ENCODE measurements at places on chromosomes 1 and 21.

DNA sequence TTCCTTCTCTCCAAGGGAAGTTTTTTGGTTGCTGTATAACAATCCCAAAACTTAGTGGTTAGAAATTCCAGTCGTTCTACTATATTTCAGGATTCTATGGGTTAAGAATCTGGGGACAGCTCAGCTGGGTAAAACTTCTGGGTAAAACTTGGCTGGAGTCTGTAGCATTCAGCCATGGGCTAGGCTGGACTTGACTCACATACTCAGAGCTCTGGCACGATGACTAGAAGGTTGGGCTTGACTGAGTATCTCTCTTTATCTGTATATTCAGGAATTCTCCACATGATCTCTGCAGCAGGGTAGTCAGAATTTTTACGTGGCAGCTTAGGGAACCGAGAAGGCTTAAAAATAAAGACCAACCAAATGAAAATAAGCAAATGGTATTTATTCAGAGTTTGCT lies 28.2 kb upstream of the HRNR start:
- no peak for DNase-seq

DNA sequence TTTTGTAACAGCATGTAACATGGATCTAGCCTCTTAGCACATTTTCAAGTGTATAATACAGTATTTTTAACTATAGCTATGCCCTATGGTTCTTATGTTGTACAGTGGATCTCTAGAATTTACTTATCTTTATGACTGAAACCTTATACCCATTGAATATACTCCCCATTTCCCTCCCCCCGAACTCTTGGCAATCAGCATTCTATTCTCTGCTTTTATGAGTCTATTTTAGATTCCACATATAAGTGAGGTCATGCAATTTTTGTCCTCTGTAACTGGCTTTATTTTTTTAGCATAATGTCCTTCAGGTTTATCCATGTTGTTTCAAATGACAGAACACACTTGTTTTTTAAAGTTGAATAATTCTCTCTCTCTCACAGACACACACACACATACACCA lies 3.1 kb upstream of the GBP6 start:
- no peak for DNase-seq

DNA sequence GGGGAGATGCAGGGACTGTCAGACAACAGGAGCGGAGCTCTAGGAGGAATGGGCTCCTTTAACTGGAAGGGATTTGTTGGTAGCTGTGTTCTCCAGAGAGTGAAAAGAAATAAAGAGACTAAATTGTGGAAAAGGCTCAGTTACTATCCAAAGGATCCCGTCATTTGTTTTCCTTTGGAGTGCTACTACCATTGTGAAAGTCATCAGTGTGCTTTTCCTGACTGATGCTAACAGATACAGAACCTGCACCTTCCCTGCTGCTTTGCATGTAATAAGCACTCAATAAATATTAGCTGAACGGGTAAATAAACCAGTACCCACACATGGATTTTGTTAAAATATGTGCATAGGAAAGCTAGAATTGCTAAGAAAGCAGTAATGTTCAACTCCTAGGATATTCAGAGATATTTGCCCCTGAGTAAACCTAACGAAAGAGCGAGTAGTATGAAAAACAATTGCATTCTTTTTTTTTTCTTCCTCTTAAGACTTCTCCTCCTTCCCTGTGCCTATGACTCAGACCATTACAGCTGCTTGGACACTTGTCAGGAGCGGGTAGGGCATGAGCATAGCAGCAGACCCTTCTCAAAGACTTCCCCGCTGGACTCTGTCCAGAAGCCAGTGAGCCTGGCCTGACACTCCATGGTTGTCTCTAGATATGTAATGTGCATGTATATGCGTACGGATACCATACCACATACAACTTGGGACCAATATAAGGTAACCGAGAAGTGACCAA lies 41.7 kb downstream of the PTGFRN start:
- DNase-seq = no peak

- DNase-seq = no peak
Observed at GRCh38 chr1:78075621-78076020, 29.9 kb downstream of the GIPC2 start.

- DNase-seq = no peak
Observed at GRCh38 chr1:182869241-182869666, 30.1 kb downstream of the DHX9 start.

DNA sequence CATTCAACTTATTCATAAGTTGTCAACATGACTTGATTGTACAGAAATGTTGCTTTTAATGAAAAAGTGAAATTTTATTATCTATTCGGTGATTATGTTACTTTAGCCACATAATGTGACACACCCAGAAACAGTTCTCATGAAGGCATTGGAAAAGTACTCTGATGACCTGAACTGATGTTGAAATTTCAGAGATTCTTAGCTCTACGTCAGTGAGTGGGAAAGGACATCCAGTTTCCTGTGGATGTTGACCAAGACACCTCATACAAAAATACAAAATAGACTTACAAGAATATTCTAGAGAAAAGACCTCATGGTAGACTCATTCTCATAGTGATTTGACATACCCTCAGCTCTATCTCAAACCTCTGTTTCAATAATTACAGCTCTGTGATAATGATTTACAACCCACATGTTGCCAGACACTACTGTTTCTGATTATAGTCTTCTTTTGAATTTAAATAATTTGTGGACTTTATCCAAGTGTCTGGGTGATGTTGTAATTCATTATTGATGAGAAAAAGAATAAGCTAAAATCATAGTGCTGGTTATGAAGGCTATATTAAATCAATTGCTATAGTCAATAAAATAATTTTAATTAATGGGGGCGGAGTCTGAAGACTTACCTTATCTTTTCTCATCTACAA lies 37.3 kb downstream of the KCNK2 start:
- no peak for DNase-seq

DNA sequence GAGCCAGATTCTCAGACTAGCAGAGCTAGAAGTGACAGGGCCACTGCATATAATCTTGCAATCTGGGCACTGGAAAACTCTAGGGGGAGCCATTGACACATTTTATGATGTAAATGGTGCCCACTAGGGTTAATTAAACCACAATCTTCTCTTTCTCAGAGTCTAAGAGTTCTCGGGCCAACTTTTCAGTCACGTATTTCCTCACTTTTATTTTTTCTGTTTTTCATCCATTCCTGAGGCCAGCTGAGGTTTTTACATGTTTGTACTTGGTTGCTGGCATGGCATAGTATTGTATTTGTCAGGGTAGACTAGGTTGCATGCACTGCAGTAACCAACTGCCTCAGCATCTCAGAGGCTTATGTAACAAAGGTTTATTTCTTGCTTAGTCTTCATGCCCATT lies 138.2 kb downstream of the ZNF326 start:
- no peak for DNase-seq

GRCh38 chr1:23459338-23459757 lies 24.6 kb downstream of the ASAP3 start:
- no peak for DNase-seq

DNA sequence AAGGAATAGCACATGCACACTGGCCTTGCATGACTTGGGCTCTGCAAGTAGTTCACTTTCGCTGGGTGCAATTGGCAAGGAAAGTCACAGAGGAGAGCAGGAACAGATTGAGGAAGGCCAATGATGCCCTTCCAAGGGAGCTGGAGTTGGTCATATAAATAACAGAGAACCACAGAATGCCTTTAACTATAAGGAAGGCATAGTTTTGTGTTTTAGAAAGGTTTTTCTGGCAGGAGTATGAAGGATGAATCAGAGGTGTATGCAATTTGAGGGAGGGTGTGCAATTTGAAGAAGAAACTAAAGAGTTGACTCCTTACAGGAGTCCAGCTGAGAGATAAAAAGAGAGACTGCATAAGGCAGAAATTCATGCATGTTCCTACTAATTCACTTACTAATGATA lies 112.1 kb downstream of the PHTF1 start:
- no peak for DNase-seq

GRCh38 chr1:54335755-54336108 lies 70.5 kb downstream of the SSBP3 start:
- no peak for DNase-seq

DNA sequence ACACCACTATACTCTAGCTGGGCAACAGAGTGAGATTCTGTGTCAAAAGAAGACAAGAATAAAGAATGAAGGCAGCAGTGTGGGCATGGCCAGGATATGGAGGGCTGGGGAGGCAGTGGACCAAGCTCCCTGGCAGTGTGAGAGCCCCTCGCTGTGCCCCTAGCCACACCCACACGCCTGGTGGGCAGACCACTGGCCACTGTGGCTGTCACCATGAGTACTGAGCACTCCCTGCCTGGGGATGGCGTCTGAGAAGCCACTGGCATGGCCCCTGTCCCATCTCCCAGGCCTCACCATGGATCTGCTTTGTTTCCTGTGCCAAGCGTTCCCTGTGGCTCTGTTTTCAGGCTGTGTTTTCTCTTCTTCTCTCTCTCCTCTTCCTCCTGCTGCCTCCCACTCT lies 51.7 kb downstream of the STUM start:
- no peak for DNase-seq

- no peak for DNase-seq
Observed at GRCh38 chr1:22808676-22809483, 98.2 kb downstream of the EPHB2 start.

- no peak for DNase-seq
Observed at GRCh38 chr1:106268070-106268469, 788.4 kb upstream of the PRMT6 start.

GRCh38 chr1:196382383-196382782 lies 225.9 kb downstream of the KCNT2 start:
- DNase-seq = no peak

DNA sequence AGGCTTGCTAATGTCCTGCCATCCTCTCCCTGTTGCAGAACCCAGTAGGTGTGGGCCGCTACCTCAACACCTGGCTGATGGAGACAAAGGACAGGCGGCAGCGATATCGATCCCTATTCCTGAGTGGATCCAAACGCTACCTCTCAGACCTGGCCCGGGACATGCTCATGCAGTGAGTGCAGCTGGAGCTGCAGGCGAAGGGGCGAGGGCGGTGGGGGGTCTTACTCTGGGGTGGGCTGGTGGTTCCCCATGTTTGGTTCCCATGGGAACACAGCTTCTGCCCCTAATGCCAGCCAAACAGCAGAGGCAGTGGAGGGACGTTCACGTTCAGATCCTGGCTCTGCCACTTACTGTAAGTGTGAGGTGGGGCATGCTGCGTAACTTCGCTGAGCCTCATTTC lies 15.8 kb upstream of the TTC22 start:
- no peak for DNase-seq

- no peak for DNase-seq
Observed at GRCh38 chr1:36924282-36924811, 110.0 kb downstream of the GRIK3 start.

GRCh38 chr1:36941316-36941978 lies 92.9 kb downstream of the GRIK3 start:
- no peak for DNase-seq

DNA sequence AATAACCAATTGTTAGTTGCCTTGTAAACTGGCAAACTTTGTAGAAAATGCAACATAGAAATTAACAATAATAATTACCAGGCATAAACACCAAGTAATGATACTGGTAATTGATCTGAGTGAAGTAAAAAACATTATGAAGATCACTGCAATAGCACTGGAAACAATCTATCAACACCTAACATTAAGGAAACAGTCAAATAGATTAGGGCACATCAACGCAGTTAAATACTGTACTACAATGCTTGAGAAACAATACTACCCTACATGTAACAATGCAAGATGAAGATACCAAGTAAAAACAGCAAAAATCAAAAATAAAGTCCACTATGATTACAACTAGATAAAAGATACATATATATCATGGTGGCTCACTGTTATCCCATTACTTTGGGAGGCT lies 16.6 kb downstream of the SYDE2 start:
- DNase-seq = no peak

DNA sequence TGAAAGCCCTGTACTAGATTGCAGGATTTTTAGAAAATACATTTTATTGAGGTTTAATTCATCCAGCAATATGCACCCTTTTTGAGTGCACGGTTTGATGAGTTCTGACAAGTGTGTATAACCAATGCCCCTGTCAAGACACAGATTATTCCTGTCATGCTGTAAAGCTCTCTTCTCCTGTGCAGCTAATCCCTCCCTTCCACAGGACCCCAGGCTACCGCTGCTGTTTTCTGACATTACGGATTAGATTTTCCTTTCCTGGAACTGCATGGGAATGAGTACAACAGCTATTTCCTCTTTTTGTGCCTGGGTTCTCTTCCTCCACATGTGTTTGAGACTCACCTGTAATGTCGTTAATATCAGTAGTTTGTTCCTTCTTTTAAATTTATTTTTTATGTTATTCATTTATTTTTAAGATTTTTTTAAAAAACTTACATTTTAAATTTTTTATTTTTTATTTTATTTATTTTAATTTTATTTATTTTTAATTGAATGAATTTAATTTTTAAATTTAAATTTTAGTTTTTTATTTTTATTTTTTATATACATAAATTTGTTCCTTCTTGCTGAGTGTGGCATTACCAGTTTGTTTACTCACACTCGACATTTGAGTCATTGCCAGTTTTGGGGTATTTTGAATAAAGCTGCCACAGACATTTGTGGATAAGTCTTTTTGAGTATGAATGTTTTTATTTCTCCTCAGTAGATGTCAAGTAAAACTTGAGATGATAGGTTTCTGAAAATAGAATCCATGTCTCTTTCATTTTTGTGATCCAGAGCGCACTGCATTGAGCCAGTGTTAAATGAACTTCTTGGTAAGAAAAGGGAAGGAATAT lies 79.0 kb upstream of the B3GALT5 start:
- DNase-seq = no peak

DNA sequence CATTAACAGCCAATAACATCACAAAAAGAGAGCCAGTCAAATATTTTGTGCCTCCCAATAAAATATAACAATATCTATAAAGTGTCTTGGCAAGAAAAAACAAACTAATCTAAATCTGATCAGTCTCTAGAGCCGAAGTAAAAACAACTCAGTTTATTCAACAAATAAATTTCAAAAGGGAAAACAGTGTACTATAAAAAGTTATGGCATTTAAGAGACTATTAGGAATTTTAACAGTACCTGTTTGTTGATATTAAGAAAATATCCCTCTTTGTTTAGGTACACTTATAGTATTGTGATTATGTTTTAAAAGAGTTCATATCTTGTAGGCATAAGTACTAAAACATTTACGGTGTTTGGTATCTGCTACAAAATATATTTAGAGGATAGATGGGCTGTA lies 36.6 kb upstream of the C1orf53 start:
- DNase-seq = no peak

- DNase-seq = no peak
Observed at GRCh38 chr21:23664193-23664694, 1943.0 kb downstream of the MRPL39 start.

- DNase-seq = no peak
Observed at GRCh38 chr1:27031235-27032118, 18.8 kb upstream of the TENT5B start.

DNA sequence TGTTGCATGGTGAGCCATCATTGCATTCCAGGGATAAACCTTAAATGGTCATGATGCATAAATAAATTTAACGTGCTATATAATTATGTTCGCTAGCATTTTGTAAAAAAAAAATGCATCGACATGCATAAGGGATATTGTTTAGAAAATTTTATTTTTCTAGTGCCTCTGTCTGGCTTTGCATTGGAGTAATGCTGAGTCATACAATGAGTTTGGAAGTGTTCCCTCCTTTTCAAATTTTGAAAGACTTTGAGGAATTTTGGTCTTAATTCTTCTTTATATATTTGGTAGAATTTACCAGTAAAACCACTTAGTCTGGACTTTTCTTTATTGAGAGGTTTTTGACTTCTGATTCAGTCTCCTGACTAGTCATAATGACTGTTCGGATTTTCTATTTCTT lies 4.9 kb downstream of the MNDA start:
- DNase-seq = no peak
